Stimulated activated CD4-positive, alpha-beta T cell treated with anti-CD3 and anti-CD28 coated beads, Interleukin-4, amount 100 ng/mL, for 1 hour (primary cell): ENCODE measurements at places on chromosomes 11 and 22.

GRCh38 chr11:83056204-83056603 lies 15.5 kb downstream of the RAB30 start:
- no peak for DNase-seq

DNA sequence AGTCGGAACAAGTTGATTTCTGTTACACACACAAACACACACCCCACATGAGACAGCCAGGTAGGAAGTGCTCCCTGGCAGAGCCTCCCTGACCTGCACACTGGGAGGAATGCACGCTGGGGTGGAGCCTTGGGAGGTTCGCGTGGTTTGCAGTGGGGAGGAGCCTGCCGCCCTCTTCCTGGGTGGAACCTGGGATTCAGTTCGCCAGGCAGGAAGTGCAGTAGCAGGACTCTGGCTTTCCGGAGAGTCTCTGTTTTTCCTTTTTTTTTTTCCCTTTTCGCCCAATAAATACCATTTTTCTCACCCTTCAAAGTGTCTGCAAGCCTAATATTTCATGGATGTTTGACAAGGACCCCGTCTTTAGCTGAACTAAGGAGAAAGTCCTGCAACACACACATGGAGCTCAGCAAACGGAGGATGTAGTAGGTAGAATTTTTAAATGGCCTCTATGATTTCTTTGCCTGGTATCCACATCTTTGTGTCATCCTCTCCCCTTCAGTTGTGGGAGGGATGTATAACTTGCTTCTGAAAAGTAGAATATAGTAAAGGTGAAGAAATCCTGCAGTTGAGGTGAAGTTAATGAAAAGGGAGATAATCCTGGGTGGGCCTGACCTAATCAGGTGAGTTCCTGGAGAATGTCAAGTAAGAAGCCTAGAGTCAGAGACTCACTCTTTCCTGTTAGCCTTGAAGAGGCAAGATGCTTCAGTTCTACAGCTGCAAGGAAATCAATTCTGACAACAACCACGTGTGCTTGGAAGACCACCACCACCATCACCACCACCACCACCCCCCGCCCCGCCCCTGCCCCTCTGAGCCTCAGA lies 72.9 kb downstream of the PIWIL4 start:
- no peak for DNase-seq

GRCh38 chr11:74532501-74533246 lies 39.1 kb upstream of the LIPT2 start:
- no peak for DNase-seq

GRCh38 chr11:1548221-1549070 lies 23.6 kb downstream of the DUSP8 start:
- no peak for DNase-seq
